KG1 (cell line): ENCODE measurements at places on chromosomes 5 and 9.

GRCh38 chr5:37839407-37840052 lies at the start of gene GDNF:
Gene GDNF (minus strand): TSS chr5:37840041. CDS start chr5:37834796, 5,245 bp downstream.
- DNase-seq, result no peak

DNA sequence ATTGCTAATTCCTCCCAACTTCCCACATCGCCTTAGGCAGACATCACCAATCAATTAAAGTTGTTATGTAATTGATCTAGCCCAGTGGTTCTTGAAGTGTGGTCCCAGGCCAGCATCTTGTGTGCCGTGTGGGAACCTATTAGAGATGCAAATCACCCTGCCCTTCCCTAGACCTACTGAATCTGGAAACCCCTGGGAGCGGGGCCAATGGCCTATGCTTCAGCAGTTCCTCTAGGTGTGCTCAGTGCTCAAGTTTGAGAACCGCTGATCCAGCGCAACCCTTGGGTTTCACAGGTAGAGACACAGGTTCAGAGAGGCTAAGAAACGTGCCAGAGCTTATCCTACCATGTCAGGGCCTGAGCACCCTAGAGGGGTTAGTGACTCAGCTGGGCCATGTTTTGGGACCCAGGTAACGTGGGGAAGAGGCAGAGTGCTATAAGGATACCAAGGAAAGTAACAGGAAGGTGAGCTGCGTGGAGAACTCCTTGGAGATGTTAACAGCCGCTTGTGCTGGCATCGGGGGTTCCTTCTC lies 4.4 kb downstream of the SLC34A1 start:
- no peak for DNase-seq

GRCh38 chr5:165282491-165282890 lies 1777.1 kb downstream of the MAT2B start:
- DNase-seq, result no peak

GRCh38 chr9:347667-348292 lies 133.1 kb downstream of the DOCK8 start:
- DNase-seq, result no peak

GRCh38 chr5:126984632-126985031 lies 45.7 kb downstream of the MARCHF3 start:
- no peak for DNase-seq

DNA sequence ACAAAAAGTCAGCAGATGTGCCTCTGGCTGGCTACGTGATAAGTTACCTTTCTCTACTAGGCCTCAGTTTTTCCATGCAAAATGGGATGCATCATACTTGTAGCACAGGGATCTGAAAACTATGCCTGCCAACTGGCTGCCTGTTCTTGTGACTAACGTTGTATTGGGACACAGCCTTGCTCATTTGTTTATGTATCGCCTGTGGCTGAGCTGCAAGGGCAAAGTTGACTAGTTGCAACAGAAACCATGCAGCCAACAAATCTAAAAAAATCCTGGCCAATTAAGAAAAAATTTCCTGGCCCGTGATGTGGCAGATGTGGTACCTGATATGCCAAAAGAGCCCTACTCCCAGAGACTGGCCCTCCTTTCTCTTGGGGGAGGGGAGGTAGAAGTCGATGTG lies 131.3 kb downstream of the SEC61B start:
- no peak for DNase-seq

GRCh38 chr9:13480693-13481092 lies 201.2 kb upstream of the MPDZ start:
- no peak for DNase-seq

DNA sequence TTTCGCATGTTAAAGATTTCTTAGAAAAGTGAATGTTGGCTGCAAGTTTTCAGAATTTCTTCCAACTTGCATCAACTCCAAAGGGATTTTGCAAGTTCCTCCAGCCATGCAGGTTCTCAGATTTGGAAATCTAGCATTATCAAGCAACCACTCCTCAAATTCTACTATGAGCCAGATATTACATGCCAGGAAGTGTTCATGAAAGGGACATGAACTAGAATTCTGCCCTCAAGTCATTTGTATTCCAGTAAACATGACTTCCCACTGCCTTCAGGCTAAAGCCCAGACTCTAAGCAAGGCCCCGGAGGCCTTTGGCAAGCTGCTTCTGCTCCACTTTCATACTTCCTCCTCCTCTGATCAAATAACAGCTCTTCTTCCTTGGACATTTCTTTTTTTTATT lies 111.3 kb upstream of the PAPPA start:
- no peak for DNase-seq

DNA sequence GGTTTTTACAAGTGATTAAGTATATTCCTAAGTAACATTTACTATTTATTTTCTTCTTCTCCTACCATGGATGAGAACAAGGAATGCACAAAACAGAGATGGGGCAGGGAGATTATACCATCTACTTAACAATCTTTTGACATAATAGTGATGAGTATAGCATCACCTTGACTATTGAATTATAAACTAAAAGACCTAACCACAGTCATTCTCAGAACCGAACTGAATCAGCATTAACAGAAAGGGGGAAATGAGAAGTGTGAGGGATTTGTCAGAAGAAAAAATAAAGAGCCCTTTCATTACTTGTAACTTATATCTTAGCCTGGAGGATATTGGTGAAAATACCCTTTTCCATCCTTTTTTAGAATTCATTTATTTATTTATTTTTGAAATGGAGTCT lies 21.9 kb downstream of the OR2Y1 start:
- DNase-seq, result no peak

GRCh38 chr9:35935755-35936509 lies 22.0 kb downstream of the OR2S2 start:
- no peak for DNase-seq

DNA sequence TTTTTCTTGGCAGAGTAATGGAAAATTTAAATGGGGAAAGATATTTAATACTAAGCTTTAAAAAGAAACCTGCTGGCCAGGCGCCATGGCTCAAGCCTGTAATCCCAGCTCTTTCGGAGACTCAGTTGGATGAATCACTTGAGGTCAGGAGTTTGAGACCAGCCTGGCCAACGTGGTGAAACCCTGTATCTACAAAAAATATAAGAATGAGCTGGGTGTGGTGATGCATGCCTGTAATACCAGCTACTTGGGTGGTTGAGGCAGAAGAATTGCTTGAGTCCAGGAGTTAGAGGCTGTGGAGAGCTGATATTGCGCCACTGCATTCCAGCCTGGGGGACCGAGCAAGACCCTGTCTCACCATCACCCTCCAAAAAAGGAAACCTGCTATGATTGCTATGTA lies 32.8 kb downstream of the TUT7 start:
- DNase-seq, result no peak

DNA sequence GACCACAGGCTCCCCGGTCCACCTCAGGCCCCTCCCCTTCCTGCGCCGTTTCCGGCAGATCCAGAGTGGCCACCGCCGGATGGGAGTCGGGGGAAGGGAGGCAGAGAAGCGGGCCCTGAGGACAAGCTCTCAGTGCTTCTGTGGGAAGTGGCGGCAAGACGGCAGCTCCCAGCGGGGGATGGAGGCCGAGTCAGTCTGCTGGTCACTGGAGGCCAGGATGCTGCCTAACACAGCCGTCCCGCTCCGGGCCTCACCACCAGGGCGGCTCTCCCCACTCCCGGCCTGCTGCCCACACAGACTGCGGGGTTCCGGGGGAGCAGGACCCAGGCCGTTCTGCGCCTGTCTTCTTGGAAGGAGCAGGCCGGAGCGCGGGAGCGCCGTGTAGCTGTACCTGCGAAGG lies 31.4 kb downstream of the FXN start:
- DNase-seq, result no peak

- no peak for DNase-seq
Measured at GRCh38 chr5:1808439-1808838, 7.2 kb downstream of the NDUFS6 start.

DNA sequence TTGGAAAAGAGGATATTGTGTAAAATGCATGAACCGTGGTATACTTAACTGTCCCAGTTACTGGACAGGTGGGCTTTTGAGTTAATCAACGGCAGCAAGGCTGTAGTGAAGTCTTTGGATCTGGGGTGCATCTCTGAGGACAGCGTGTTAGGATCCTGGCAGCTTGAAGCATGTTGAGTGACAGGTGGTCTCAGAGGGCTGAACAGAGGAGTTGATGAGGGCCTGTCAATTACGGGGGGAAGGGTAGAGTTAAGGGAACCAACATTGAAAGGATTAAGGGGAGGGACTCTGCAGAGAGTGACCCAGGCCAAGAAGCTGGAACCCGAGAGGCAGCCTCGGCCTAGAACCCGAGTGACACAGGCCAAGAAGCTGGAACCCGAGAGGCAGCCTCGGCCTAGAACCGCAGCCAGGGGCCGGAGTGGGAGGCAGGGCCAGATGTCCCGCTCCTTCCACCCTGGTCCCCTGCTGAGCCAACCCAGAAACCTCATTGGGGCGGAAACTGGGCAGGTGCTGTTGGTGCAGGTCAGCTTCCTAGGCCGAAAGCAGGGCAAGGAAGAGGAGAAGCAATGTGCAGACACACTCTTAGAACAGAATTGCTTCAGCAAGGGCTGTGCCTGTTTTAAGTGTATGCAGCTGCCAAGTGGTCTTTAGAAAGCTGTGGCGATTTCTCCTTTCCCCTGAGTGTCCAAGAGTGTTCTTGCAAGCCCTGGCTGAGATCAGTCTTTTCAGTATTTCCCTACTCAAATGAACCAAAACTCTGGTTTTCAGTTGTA lies 62.0 kb downstream of the ANKRD33B start:
- no peak for DNase-seq

- DNase-seq, result no peak
Measured at GRCh38 chr5:14600846-14601245, 19.3 kb downstream of the OTULINL start.

DNA sequence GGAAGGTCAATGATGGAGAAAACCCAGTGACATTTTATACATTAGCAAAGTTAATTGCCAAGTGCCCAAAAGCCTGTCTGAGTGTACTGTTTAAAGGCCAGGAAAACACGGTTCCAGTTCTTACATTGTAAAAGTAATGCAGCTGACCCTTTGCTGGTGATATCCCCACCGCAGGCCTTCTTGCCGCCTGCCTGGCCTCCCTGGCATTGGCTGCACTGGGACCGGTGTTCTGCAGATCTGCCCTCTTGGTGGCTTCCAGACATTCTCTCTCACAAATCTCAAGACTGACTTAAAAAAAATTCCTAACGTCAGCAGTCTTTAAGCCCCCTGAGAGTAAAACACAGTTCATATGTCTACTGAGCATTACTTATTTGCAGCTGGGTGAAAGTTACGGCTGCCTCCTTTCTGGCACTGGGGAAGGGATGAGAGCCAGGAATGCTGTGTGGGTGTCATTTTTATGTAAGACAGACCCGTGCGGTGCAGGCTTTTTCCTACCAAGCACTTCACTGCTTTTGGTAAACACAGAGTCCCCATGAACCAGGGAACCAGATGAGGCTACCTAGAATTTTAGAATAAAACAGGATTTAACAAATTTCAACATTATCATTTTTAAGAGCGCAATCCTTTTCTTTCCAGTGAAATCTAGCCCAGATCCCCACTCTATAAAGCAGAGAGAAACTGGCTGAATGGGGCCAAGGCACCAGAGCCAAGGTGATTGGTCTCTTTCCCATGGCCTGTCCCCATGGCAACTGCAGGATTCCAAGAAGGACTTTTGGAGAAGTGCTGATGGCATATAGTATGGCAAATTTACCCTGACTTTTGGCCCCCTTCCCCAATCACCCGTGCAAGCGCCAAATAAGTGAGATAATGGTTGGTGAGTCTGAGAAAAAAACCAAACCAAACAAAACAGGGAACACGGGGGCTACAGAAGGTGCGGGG lies 80.8 kb downstream of the LMNB1 start:
- DNase-seq, result no peak

DNA sequence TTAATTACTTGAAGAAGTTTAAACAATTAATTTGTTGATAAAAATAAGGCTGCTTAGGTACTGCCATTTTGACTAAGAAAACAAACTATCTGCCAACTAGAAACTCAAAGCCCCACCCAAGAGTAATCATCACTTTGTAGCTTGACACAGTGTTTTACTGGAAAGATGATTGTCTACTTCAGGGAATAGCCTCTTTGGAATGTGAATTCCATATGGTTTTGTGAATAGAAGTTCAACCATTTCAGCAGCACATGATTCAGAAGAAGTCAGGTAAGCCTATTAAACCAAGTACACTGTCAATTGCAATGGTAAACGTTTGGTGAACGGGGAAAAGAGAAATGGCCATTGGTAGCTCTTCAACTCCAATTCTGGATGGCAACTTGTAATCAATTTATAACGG lies 55.2 kb downstream of the PLK2 start:
- DNase-seq, result no peak

DNA sequence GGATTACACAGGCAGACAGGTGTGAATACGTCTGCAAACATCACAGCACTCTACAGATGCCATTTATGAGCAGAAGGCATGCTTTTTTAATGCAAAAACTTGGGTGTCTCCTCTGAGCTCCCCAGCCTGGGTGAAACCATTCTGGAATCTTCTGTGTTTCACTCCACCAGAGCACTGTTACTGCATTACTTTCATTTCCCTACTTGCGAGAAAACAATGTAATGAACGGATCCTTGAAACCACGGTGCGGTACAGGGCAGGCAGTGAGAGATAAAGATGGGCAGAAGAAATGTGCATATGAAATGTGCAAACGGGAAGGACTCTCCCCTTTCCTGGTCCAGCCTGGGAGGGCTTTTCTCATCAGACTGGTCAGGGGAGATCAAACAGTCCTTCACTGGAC lies 584.3 kb upstream of the KLF4 start:
- no peak for DNase-seq

- DNase-seq, result no peak
Measured at GRCh38 chr9:6917162-6917561, 159.4 kb downstream of the KDM4C start.

GRCh38 chr9:2177121-2177520 lies 162.0 kb downstream of the SMARCA2 start:
- DNase-seq, result no peak

DNA sequence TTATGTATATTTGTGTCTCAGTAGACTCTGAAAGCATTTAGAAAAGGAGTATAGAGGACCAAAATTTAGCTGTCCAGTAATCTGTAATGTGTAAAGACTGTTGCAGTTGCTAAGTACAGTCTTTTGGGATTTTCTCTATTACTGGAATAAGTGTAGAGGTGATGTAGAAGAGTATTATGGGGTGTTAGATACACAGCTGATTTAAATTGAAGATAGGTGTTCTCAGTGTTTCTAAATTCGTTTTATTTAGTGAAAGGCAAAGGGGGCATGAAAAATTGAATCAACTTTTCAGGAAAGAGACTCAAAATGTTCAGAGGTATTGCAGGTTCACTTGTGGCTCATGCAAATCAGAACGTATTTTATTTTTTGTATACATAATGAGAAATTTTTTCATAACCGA lies 13.6 kb downstream of the SMAD5 start:
- no peak for DNase-seq

GRCh38 chr9:18874069-18874468 lies 158.9 kb downstream of the SAXO1 start:
- DNase-seq, result no peak

- no peak for DNase-seq
Measured at GRCh38 chr5:124683917-124684555, 62.4 kb downstream of the ZNF608 start.

GRCh38 chr5:161421067-161421466 lies 125.5 kb downstream of the GABRB2 start:
- no peak for DNase-seq
